ENCODE measurements at places on chromosomes 1 and 21. TPM values are rescaled to one million over a fixed set of nuclear protein-coding genes. Genes with fewer than 3 reads are reported as not detected.

Gene AQP10
- total RNA-seq = 0.36 TPM

- H3K27ac ChIP-seq = no peak overlapping the region
- H3K4me3 ChIP-seq = no peak overlapping the region
- H3K36me3 ChIP-seq = no peaks in the 10 kb centered on the region
- DNase-seq = no peak
Observed at GRCh38 chr1:221030990-221031389, 151.7 kb downstream of the HLX start.

Gene CACNA1S
- total RNA-seq = not detected

- no peaks in the 10 kb centered on the region for H3K36me3 ChIP-seq
- peak overlapping the region; percentile 46 for H3K27ac ChIP-seq
- H3K4me3 ChIP-seq = no peak overlapping the region
- peaks cover 67% of the 10 kb centered on the region for H3K4me1 ChIP-seq
- no peak for DNase-seq
- no peaks in the 10 kb centered on the region for H3K27me3 ChIP-seq
Observed at GRCh38 chr1:66275083-66275482, 258.9 kb upstream of the SGIP1 start.

DNA sequence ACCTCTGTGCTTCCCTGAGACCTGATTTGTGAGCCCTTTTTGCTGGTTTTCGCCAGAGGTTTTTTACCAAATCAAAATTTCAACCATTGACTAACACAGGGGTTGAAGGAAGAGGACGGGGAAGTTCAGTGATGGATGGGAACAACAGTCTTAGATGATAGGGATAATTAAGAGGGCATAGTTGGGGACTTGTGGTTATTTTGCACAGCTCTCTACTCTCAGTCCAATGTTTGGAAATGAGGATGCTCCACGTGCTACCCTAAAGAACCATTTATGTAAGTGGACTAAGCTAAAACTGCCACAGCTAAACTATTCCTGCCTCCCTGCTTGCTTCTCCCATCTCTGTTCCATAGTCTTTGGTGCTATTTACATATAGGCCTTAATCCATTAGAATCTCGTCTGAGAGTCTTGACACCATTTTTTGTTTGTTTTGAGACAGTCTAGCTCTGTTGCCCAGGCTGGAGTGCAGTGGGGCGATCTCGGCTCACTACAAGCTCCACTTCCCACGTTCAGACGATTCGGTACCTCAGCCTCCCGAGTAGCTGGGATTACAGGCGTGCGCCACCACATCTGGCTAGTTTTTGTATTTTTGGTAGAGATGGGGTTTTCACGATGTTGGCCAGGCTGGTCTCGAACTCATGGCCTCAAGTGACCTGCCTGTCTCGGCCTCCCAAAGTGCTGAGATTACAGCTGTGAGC is 684 bp upstream of the MCL1 start:
- peaks cover 40% of the 10 kb centered on the region for H3K36me3 ChIP-seq
- H3K4me3 ChIP-seq = peak overlapping the region; percentile 98
- no peak for DNase-seq
- peak overlapping the region; percentile 99 for H3K27ac ChIP-seq

GRCh38 chr1:43858324-43858723 is 75.3 kb upstream of the ARTN start:
- H3K4me1 ChIP-seq = peaks cover 51% of the 10 kb centered on the region
- peak; percentile 45 for DNase-seq
- no peaks in the 10 kb centered on the region for H3K36me3 ChIP-seq
- no peak overlapping the region for H3K4me3 ChIP-seq
- no peaks in the 10 kb centered on the region for H3K27me3 ChIP-seq

DNA sequence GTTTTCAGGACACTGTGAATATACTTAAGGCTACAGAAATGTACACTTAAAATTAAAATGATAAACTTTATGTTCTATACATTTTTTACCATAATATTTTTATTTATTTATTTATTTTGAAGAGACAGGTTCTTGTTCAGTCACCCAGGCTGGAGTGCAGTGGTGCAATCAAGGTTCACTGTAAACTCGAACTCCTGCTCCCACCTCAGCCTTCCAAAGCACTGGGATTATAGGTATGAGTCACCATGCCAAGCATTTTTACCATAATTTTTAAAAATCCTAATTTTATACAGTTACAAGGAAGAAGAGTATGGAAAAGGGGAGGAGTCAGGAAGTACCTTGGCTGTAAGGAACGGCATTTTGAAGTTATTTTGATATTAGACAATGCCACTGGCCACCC is 23.6 kb upstream of the ANGPTL3 start:
- DNase-seq = no peak
- no peak overlapping the region for H3K4me3 ChIP-seq
- no peaks in the 10 kb centered on the region for H3K4me1 ChIP-seq

Gene RIPPLY3
- total RNA-seq = not detected

GRCh38 chr1:51989582-51990477 is 670 bp downstream of the RAB3B start:
- no peaks in the 10 kb centered on the region for H3K4me1 ChIP-seq
- no peak overlapping the region for H3K27ac ChIP-seq
- H3K4me3 ChIP-seq = peak overlapping the region; percentile 26
- H3K36me3 ChIP-seq = no peaks in the 10 kb centered on the region

Gene UBL4B
- not detected for total RNA-seq

DNA sequence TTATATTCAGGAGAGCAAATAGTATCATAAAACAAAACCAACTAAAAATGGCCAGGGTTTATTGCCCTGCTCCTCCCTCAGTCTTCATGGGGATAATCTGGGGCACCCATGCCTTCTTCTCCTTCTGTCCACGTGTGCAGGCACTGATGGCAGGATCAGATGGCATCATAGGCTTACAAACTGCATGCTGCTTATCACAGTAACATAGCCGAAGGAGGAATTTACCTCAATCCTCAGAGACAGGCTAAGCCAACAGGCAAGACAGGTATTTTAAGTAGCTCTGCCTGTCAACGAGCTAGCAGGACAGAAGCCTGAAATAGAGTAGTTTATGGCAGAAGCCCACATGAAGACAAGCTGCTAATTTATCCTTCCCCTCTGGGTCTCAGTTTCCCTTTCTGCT is 9.4 kb downstream of the LAMB3 start:
- H3K27ac ChIP-seq = peak overlapping the region; percentile 79
- peaks cover 71% of the 10 kb centered on the region for H3K4me1 ChIP-seq
- DNase-seq = peak; percentile 37
- H3K4me3 ChIP-seq = no peak overlapping the region

DNA sequence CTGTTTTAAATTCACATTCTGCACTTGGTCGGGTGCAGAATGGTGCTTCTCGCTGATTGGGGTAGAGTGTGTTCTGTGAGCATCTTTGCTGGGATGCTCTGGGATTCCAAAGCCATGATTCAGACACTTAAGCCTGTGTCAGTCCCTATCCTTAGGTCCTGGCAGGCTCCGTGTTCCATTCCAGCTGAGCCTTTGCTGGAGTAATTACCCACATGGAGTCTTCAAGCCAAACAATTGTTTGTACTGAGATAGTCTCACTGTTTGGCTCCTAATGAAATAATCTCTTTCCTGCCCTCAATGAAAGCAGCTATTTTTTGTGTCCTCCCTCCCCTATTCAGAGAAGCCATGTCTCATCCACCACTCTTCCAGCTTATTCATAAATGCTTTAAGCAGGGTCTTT is 18.7 kb downstream of the SMAP2 start:
- DNase-seq = no peak
- no peaks in the 10 kb centered on the region for H3K36me3 ChIP-seq
- peaks cover 29% of the 10 kb centered on the region for H3K4me1 ChIP-seq
- H3K27me3 ChIP-seq = no peaks in the 10 kb centered on the region

DNA sequence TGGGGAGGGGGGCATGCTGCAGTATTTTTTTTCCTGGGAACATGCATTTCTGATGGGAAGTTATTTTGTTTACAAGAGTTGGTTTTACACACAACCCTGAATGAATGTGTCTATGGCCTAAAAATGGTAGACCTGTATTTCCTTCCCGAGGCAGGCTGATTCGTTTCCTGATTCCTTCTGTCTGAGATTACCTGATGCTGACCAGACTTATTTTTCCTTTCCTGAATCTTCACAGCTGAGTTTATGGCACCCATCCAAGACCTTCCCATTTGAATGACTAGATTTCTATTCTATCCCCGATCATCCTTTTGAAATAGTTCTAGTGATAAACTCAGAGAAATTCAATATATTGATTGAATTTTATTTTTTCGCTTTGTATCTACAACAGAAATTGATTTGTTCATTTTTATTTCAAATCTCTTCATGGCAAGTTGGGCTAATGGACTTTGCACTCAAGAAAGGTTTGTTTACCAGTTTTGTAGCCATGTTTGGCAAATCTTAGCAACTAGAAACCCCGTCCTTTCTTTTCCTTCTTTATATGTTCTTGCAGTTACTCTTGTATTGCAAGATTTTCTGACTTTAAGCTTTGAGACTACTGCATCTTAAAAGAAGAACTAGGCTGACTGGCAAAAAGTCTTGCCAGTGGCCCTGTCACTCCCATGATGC is 15.9 kb upstream of the PLEKHM2 start:
- H3K36me3 ChIP-seq = no peaks in the 10 kb centered on the region
- peaks cover 10% of the 10 kb centered on the region for H3K4me1 ChIP-seq
- no peak overlapping the region for H3K27ac ChIP-seq
- DNase-seq = no peak

GRCh38 chr1:187588917-187589316 is 760.2 kb downstream of the PLA2G4A start:
- no peaks in the 10 kb centered on the region for H3K36me3 ChIP-seq
- no peak overlapping the region for H3K27ac ChIP-seq
- H3K27me3 ChIP-seq = no peaks in the 10 kb centered on the region
- no peak overlapping the region for H3K4me3 ChIP-seq

DNA sequence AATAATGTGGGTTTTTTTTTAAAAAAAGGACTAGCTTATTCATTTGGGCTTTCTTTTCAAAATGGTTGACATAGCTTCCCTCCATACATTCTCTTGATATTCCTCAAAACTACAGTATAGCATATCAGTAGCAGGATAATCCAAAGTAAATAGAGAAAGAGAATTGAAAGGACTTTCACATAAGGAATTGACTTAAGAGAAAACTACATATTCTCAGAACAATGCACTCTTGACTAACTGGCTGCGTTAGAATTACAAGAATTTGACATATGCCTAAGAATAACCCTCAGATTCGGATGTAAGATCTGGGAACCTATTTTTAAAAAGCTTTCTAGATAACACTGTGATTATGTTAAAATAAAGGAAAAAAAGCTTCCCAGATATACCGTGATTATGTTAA is 3.1 kb downstream of the PRKAB2 start:
- H3K27ac ChIP-seq = no peak overlapping the region
- no peaks in the 10 kb centered on the region for H3K36me3 ChIP-seq
- H3K27me3 ChIP-seq = no peaks in the 10 kb centered on the region
- no peak overlapping the region for H3K4me3 ChIP-seq
- no peak for DNase-seq

DNA sequence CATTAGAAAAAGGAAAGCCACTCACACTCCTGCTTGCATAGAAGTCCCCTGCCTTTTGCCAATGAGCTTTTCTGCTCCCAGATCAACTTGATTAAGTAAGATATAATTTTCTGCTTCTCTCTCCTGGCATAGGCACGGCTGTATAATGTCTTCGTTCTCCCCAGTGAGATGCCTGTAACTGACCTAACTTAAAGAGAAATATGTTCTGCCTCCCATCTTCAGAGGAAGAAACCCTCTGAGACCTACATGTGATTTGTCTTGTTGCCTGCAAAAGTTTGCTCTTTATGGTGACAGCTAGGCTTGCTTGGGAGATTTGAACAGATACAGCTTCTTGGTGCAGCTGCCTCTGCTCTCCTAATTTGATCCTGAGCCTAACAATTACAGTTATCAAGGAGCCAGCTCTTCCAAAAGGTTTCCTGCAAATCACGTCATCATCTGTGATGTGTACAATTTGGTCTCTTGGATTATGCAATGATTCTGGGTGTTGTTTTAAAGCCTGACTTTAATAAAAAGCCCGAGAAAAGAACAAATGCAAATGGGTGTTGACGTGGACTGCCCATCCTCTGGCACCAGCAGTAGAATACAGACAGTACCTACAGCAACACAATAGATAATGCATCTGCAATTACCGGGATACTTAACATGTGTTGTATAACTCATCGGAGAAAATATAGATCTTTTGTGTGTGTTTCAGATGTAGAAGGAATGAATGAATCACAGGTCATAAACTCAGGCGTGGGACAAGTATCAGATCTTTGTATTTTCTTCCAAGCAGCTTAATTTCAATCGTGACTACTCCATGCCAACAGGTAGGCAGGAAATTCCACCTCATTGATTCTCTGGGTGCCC is 76.2 kb upstream of the KAZN start:
- H3K36me3 ChIP-seq = no peaks in the 10 kb centered on the region
- DNase-seq = no peak
- H3K4me1 ChIP-seq = no peaks in the 10 kb centered on the region
- H3K27ac ChIP-seq = peak overlapping the region; percentile 56
- H3K27me3 ChIP-seq = no peaks in the 10 kb centered on the region

Gene PCBP3
- 1.00 TPM for total RNA-seq

Gene GPR161
- total RNA-seq = 2.4 TPM

GRCh38 chr1:174584071-174584470 is 136.3 kb downstream of the GPR52 start:
- H3K4me1 ChIP-seq = no peaks in the 10 kb centered on the region
- DNase-seq = no peak
- H3K4me3 ChIP-seq = no peak overlapping the region
- no peak overlapping the region for H3K27ac ChIP-seq
- H3K36me3 ChIP-seq = no peaks in the 10 kb centered on the region
- no peaks in the 10 kb centered on the region for H3K27me3 ChIP-seq

DNA sequence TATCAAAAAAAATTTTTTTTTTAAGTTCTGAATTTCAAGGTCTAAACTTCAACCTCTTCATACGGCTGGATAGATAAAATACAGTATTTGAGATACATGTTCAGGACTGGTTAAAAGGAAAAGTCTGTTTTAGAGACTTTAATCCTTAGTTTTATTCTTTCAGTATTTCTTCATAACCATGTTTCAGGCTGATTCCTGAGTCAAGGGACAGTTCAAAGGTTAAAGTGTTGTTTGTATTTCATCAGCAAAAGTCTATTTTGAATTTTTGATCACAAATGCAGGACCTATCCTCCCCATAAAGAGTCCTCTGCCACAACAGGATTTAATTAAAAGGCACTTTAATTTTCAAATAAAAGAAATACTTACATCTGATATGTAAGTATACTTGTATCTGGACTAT is 53.5 kb downstream of the SELENOF start:
- DNase-seq = no peak
- H3K4me3 ChIP-seq = no peak overlapping the region
- no peaks in the 10 kb centered on the region for H3K36me3 ChIP-seq
- H3K4me1 ChIP-seq = no peaks in the 10 kb centered on the region
- H3K27me3 ChIP-seq = no peaks in the 10 kb centered on the region

- H3K27me3 ChIP-seq = no peaks in the 10 kb centered on the region
- H3K4me3 ChIP-seq = no peak within 1 kb of the TSS
- no peak for DNase-seq
- no peaks in the 10 kb centered on the region for H3K36me3 ChIP-seq
- peaks cover 17% of the 10 kb centered on the region for H3K4me1 ChIP-seq
- peak within 1 kb of the TSS; percentile 3 for H3K27ac ChIP-seq
Observed at GRCh38 chr1:111503585-111504060, at the start of the genes ADORA3 and TMIGD3. Gene ADORA3, minus strand, starts transcription at chr1:111503633. Its CDS starts 279 bp downstream, at chr1:111503354. Gene TMIGD3, minus strand, starts transcription at chr1:111503633. Its CDS starts 279 bp downstream, at chr1:111503354.

Gene C1orf21
- total RNA-seq = 66.9 TPM

GRCh38 chr1:185265314-185265713 is 51.7 kb downstream of the IVNS1ABP start:
- H3K27ac ChIP-seq = no peak overlapping the region
- H3K4me3 ChIP-seq = no peak overlapping the region
- H3K36me3 ChIP-seq = no peaks in the 10 kb centered on the region
- no peaks in the 10 kb centered on the region for H3K4me1 ChIP-seq

Measured in heart right ventricle (tissue), 16 donors.